Epithelial cell of prostate (primary cell): ENCODE measurements at places on chromosomes 1 and 21.

GRCh38 chr1:157107702-157108101 lies 8.1 kb upstream of the ETV3L start:
- no peak for DNase-seq

- no peak for DNase-seq
These were observed 22.7 kb downstream of the NDUFS5 start for GRCh38 chr1:39048745-39049370.

DNA sequence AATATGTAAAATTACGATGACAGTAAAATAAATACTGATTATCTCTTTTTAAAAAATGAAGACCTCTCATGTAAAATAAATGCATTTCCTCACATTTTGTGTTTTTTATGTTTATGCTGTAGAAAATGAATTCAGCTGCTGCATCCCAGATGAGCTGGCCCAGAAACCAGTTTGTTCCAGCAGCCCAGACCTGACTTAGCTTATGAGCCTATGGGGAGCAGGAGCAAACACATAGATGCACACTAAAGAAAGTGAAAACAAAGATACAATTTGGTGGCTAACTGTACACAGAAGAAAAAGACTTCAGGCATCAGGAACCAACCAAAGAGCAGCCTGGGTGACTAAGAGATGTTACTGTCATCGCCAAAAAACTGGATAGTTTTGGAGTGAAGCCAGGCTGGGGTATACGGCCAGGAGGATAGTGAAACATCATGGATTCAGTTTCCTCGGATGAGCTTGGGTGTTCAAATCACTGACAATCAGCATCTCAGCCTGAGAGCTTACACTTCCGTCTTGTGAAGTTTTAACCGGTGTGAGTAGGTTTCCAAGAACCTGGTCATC lies 113.9 kb upstream of the BACE2 start:
- DNase-seq, result no peak

GRCh38 chr1:67980028-67980427 lies 70.4 kb downstream of the DIRAS3 start:
- no peak for DNase-seq

DNA sequence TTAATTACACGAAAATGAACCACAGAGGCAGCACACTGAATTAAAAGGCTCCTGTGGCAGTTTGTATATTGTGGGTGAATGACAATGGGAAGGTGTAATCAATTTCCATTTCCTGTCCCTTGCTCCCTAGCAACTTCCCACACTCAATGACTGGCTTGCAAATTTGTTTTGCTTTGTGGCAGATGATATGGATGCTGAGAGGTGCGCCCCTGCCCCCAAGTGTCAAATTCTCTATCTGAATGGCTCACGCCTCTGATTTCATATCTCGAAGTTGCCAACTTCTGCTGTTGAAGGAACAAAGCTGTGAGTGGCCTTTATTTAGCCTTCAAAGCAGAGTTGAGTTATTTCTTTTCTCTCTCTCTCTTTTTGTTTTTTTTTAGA lies 86.0 kb downstream of the FOXD2 start:
- no peak for DNase-seq
